ENCODE measurements at places on chromosomes 7 and 10.

DNA sequence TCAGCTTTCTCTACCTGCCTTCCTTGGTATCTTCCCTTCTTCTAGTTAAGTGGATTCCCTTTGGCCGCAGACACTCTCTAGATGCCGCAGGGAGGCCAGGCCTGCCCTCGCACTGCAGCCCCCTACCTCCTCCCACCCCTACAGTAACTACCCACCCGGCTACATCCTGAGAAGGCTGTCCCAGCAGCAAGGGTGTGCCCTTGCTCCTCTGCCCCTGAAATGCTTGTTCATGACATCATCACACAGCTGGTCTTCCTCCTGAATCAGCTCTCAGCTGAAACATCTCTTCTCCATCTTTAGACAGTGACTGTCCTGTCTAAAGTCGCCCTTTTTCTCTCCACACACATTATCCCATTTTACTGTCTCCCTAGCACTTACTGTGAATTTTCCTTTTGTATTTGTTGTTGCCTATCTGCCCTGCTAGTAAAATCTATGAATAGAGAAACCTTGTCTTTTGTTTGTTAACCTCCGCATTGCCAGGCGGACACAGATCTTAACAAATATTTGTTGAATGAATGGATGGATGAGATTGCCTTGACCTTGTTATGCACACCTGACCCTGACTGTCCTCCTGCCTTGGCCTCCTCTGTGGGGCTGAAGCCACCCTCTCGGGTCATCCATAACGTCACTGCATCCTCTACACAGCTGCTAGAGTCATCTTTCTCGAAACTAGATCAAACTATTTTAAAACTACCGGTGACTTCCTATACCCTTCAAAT, 108.9 kb upstream of the GATA3 start:
- no peak for DNase-seq

DNA sequence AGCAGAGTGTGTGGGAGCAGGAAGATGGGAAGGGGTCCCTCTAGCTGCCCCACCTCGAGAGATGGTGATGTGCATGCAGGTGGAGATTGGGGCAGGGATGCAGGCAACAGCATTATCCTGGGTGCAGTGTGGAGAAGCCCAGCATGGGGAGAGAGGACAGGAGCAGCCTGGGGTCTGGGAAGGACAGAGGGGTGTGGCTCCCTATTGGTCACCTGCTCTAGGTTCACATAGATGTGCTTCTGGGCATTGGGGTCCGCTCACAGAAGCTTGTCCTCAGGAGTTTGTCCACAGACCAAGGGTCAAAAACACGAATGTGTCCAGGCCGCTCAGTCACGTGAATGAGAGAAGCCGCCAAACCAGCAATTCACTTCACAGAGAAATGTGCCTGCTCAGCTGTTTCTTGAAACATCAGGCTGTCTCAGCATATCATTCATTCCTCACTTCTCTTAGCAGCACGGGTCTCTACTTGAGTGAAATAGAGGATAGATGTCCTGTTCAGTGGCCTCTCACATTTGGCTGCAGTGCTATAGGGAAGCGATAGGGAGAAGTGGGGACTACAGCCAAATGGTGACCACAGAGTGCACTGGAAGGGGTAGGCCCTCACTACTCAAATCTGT, 11.5 kb upstream of the SLC29A3 start:
- DNase-seq, result no peak

GRCh38 chr7:3650844-3651243, 349.8 kb downstream of the SDK1 start:
- DNase-seq, result no peak

GRCh38 chr10:103096130-103096529, 96.9 kb downstream of the NT5C2 start:
- no peak for DNase-seq

DNA sequence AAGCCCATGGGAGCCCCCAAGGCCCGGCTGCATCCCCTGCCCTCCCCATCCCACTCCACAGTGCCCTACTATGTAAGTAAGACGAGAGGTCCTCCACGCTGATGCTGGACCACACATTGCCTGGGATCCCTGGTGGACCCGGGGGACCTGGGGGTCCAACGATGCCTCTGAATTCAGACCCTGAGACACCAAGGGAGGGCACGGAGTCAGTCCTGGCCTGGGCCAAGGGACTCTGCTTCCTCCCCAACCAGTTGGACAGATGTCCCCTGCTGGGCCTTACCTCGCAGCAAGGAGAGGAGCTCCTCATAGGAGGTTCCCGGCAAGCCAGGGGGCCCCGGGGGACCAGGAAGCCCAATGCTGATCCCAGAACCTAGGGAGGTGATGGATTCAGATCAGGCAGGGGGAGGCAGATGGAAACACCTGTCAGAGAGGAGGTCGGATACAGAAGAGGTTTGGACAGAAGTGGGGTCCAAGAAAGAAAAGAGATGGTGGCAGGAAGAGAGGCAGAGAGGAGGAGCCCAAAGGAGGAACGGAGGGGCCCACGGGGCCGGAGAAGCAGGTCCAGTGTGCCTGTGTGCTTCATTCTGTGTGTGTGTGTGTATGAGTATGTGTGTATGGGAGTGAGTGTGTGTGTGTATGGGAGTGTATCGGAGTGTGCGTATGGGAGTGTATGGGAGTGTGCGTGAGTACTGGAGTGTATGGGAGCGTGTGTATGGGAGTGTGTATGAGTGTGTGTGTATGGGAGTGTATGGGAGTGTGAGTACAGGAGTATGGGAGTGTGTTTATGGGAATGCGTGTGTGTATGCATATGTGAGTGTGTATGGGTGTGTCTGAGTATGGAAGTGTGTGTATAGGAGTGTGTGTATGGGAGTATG, 50.2 kb downstream of the COL17A1 start:
- DNase-seq, result no peak

GRCh38 chr7:127754457-127754856, 102.5 kb downstream of the SND1 start:
- DNase-seq, result no peak

DNA sequence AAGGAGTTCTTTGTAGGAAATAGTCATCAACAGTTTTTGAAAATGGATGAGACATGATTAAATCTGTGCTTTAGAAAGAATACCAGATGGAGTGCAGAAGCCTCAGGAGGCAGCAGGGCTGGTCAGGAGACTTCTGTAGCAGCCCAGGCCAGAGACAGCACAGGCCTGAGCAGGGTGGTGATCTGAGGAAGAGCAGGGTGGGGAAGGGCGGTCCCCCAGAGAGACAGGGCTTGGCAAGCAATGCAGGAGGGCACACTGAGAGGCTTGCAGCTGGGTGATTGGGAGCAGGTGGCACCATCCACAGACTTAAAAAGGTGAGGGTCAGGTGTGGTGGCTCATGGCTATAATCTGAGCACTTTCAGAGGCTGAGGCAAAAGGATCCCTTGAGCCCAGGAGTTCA, 4.3 kb upstream of the SMKR1 start:
- no peak for DNase-seq

DNA sequence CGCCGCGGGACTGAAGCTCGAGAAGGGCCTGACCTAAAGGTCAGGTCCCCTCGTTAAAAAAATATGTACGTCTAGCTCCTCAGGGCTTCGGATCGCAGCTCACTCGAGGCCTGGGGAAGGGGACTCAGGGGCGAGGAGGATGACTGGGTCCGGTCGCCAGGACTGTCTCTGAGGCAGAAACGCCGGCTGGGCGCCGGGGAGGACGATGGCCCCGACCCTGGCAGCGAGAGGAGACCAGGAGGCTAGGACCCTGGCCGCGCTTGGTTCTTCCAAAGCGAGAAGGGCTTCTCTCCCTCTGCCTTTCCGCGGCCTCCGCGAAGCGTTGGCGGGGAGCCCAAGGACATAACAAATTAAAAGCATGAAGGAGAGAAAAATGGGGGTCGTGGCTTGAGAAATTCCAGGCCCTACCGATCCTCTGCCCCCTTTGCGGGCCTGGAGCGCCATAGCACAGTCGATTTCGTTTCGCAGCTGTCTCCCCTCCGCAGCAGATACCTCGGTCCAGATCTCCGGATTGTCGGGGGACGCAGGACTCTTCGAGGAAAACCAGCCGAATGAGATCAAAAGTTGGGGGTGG, 3.1 kb downstream of the NKX2-3 start:
- no peak for DNase-seq

- DNase-seq, result no peak
These were observed 24.8 kb downstream of the STK32C start for GRCh38 chr10:132282667-132283603.

DNA sequence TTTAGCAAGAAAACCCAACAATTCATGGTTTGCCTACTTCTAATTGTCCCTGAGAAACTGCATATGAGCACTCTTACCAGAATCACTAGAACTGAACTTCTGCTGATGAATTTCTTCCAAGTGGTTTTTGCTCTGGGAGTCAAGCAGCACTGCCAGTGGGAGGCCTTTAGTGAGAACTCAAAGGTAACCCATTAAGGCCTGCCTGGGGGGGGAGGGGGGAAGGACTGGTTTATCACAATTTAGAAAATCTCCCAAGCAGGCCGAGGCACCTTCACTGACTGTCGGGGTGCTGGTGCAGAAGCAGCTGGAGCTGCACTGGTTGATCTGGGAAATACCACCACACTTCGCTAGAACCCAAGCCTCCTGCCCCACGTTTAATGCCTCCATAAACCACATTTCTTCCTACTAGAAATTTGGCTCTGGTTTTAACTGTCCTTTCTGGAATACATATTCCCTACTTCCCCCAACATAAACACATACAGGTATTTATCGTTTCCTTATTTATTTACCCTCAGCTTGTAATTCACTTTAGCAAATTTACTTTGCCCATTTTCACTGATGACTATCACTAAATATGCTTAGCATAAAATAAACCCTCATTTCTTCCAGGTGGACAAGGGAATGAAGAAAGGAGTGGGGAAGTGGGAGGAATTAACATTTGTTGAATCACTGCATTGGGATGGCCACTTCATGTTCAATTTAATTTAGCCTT, 14.2 kb downstream of the ANK3 start:
- no peak for DNase-seq

DNA sequence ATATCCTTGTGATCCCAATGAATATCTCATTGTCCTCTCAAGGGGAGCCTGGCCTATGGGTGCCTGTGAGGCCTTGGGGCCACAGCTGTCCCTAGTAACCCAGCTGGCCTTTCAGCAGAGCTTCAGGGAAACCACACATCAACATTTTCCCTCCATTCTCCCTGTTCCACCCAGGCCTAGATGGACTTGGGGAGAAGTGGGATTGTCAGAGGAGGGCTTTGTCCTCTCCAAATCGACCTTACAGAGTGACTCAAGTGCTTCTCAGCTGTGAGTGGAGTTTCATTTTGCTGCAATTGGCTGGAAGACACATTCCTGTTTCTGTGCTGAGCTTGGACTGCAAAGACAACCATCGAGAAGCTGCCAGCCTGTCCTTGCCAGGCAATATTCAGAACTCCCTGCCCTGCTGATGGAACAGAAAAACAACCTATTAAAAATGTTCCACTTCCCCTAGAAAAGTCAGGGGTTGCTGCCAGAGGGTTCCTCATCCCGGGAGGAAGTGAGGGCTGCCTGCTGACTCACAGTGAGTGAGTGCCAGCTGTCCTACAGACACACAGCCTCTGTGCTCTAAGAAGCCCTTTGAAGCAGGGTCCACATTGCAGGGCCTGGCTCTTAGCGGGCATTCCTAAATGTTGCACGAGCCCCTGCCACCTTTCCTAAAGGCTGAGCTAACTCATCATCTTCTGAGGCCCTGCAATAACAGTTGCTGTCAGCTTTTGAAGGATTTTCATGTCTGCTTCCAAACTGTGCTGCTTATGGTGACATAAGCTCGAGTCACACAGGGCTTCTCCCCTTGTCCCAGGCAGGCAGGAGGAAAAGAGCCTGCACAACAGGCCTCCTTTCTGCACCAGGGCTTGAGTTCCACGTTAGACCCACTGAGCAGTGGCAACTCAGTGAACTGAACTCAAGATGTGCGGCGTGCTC, 20.5 kb downstream of the STRA8 start:
- peak; percentile 17 for DNase-seq

- DNase-seq, result no peak
These were observed 17.2 kb downstream of the RET start for GRCh38 chr10:43094085-43094484.

Data from AML-193 (cell line).